ENCODE measurements at places on chromosomes 6 and 20.

GRCh38 chr6:144390886-144391285, 105.8 kb downstream of the UTRN start:
- DNase-seq, result no peak

DNA sequence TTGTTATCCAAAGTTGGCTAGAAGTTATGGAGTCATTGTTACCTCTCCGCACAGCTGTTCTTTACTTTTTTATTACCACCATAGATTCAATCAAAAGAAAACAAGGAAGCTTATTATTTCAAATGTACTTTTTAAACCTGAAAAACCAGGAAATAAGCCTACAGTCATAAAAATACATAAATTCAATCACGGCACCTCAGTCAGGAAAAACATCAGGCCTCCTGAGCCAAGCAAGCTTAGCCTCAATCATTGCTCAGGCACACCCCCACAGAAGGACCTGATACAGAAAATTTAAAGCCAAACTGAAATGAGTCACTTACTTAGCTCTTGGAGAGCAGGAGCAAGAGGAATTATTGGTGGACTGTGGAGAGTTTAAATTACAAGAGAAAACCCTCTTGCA, 44.3 kb downstream of the MARCKS start:
- DNase-seq, result no peak

GRCh38 chr6:101085327-101085726, 204.2 kb upstream of the ASCC3 start:
- no peak for DNase-seq

GRCh38 chr6:4023240-4023639, 55.7 kb downstream of the FAM217A start:
- no peak for DNase-seq

- no peak for DNase-seq
Observed at GRCh38 chr6:41426438-41426851, 91.0 kb downstream of the NCR2 start.

GRCh38 chr20:24100370-24101011, 111.9 kb upstream of the GGTLC1 start:
- DNase-seq, result peak; percentile 51

DNA sequence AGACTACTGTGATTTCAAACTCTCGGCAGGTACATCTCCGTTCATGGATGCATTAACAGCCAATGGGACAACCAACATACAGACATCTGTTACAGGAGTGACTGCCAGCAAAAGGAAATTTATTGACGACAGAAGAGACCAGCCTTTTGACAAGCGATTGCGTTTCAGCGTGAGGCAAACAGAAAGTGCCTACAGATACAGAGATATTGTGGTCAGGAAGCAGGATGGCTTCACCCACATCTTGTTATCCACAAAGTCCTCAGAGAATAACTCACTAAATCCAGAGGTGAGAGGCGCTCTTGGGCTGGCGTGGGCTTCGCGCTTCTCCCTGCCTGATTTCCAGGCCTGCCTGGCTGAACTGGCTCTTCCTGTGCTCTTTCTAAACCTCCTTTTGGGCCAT, 68.4 kb downstream of the RPP40 start:
- no peak for DNase-seq

DNA sequence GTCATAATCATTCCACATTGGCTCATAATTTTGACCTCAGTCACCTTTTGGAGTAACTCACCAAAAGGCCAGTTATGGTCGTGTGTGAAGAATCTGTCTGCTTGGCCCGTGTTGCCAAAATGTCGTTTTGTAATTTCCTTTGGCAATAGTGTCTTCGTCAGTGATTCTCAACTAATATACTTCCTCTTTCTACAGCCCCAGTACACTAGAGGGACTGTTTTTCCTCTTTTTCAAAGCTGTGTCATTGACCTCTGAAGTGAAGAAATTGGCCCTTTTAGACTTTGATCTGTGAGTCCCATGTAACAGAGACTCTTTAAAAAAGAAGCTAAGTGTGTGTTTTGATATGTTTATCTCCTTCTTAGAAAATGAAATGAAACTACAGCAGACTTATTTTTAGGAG, 5.2 kb downstream of the FOXO3 start:
- no peak for DNase-seq

DNA sequence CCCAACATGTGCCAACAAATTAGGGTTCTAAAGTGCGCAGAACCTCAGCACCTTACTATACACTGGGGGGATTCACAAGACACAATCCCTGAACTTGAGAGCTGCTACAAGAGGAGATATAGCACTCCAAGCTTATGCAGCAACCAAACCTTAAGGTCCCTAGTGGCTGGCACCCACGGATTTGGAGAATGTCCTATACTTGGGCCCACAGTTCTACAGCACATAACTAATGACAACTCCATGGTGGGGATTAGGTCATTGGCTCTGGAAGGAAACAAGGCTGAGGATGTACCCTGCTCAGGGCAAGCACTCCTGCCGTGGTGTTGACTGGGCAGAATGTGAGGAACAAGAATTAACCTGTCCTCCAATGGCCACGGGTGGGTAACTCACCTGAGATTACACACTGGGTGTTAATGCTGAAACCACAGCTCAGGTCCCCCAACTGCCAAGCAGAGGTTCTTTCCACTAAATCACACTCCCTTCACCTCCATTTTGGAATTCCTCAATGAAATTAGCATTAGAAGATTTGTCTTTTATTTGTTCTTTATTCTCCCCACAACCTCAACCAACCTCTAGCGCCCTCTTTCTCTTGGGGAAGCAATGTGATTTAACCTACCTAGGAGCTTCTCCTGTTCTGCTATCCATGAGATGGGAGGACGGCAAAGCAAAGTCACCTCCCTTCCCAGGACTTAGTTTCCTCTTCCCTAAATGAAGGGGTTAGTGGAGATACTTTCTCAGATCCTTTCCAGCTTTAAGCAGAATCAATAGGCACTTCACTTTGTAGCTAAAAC, 32.0 kb downstream of the TRERF1 start:
- no peak for DNase-seq

- DNase-seq, result no peak
Observed at GRCh38 chr6:134431421-134431859, 113.5 kb upstream of the SGK1 start.

- DNase-seq, result no peak
Observed at GRCh38 chr6:42263165-42263728, 45.6 kb upstream of the MRPS10 start.

GRCh38 chr20:46206025-46206424, 87.9 kb downstream of the CD40 start:
- no peak for DNase-seq

DNA sequence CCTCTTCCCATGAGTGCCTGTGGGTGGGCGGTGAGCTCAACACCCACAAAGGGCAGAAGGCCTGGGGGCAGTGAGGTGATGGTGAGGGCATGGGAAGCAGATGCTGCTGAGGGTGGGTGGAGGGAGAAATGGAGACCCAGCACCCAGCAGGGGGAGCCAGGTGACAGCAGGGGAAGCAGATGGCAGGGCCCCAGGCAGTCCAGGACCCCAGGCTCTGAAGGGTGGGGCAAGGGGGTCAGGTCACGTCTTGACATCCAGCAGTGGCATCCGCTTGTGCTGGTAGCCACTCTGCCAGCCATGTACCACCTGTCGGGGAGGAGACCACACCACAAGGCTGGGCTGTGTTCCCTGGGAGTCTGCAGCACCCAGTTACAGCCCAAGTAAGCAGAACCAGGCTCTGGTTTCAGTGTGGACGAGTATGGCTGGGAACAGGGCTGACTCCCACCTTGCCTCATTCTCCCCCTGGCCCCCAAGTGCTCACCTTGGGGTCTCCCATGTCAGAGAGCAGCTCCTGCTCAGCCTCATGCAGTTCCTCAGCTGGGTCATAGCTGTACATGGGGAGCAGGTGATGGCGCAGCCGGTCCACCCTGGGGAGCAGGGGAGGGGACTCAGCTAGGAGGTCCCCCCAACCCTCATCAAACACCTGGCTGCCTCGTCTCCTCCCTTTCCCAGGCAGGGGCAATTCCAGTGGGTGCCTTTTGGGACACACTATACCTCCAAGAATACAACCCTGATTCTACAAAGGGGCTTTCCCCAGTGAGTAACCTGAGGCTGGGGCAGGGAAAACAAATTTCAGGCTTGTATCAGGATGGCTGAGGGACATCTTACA, 2.0 kb downstream of the SMIM29 start:
- DNase-seq, result peak; percentile 19

DNA sequence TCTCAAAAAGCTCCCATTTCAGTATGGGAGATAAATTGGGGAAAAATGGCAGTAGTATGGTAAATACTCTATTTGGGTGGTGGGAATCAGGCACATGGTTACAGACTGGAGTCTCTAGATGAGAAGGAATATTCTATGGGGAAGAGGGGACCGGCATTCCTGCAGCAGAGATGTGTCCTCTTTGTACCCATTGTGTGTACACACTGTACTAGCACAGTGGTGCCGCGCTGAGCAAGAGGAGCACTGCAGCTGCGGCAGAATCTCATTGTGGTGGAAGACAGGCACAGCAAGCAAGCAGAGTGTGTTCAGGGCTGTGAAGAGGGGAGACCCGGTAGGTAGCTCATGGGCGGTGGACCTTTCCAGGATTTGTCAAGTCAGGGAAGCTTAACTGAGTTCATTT, 13.0 kb downstream of the AFDN start:
- no peak for DNase-seq

GRCh38 chr6:49464691-49465090, 1.5 kb downstream of the CENPQ start:
- no peak for DNase-seq

GRCh38 chr6:133359760-133360159, 118.6 kb downstream of the EYA4 start:
- DNase-seq, result no peak

- DNase-seq, result no peak
Observed at GRCh38 chr20:41467220-41467619, 100.6 kb upstream of the EMILIN3 start.

DNA sequence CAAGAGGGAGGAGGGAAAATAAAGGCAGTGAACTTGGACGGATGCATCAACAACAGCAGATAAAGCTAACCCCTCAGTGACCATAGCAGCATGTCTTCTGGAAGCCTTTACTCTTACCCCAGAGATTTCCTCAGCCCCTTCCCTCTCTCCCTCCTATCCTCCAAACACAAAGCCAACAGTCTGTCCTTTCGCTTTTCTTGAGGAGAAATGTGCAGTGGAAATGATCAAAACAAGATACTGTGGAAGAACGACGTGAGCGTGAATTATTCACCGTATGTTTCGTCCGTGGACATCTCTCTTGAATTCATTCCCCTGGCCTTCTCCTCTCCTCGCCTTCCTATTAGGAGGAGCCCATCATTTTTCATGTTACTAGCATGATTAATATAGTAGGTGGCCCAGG, 8.5 kb downstream of the NRN1 start:
- no peak for DNase-seq

Measured in central memory CD4-positive, alpha-beta T cell (primary cell).